Right renal cortex interstitium (tissue), 3 donors: ENCODE measurements at places on chromosomes 16 and 17. TPM values are rescaled to one million over a fixed set of nuclear protein-coding genes. Genes with fewer than 3 reads are reported as not detected.

CACNB1 gene
- 6.4 TPM for polyA plus RNA-seq

GRAP gene
- 5.7 TPM for polyA plus RNA-seq

CRISPLD2 gene
- 7.6 TPM for polyA plus RNA-seq

NACA2 gene
- polyA plus RNA-seq, result 2.9 TPM

SCNN1B gene
- polyA plus RNA-seq, result 20.4 TPM

WSCD1 gene
- polyA plus RNA-seq, result 13.4 TPM

CCDC92B gene
- polyA plus RNA-seq, result 0.10 TPM

OTOA gene
- 0.14 TPM for polyA plus RNA-seq

GUCY2D gene
- polyA plus RNA-seq, result 0.03 TPM

PRAC2 gene
- not detected for polyA plus RNA-seq
